ENCODE measurements at places on chromosomes 16 and 17.

- DNase-seq: no peak
Measured at GRCh38 chr17:79340333-79341221, 266.0 kb downstream of the ENGASE start.

DNA sequence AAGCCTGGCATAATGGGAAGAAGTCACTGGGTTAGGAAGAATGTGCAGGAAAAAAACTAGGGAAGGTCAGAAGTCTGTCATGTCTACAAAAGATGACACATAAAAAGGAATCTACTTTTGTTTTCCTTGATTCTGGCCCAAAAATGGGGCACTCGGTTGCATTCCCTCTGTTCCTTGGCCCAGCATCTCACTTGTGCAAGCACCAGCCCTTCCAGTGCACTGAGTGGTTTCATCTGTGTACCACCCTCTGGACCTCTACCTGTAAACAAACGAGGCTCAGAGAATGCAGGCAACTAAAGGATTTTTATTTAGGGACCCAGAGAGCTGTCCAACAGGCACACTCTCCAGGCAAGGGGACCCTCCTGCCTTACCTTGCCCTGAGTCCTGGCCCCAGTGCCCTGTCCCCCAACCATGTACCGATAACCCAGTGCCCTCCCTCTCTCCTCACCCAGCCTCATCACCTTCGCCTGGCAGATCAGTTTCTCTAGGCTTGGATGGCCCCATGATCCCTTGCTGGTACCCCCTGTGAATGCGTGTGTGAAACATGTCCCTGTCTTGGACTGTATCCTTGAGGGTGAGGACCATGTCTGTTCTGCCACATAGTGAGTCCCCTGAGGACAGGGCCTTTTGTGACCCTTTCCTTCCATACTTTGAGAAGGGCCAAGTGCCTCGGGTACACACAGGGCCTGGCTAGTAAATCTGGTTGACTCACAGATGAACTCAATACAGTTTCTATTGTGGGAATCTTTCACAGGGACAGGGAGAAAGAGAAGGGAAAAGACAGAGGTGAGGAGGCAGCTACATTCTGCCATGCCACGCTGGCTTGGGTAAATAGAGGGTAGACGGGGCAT is 13.3 kb downstream of the NXPH3 start:
- peak; percentile 86 for DNase-seq

DNA sequence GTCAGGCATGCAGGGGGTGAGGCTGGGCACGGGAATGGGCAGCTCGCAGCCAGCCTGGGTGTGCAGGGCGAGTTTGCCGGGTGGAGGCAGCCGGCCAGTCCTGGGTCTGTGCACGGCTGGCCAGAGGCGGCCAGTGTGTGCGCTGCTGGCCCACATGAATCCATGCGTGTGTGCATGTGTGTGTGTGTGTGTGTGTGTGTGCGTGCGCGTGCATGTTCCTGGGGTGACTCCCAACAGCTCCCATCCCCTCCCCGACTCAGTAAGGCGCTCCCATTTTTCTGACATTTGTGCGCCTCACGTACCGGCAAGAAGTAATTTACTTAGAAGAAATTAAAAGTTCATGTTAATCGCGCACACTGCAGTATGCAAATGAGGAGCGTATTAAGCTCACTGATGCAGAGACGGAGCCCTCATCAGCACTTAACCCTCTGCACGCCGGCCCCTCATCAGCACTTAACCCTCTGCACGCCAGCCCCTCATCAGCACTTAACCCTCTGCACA is 55.4 kb upstream of the ACSF3 start:
- no peak for DNase-seq

DNA sequence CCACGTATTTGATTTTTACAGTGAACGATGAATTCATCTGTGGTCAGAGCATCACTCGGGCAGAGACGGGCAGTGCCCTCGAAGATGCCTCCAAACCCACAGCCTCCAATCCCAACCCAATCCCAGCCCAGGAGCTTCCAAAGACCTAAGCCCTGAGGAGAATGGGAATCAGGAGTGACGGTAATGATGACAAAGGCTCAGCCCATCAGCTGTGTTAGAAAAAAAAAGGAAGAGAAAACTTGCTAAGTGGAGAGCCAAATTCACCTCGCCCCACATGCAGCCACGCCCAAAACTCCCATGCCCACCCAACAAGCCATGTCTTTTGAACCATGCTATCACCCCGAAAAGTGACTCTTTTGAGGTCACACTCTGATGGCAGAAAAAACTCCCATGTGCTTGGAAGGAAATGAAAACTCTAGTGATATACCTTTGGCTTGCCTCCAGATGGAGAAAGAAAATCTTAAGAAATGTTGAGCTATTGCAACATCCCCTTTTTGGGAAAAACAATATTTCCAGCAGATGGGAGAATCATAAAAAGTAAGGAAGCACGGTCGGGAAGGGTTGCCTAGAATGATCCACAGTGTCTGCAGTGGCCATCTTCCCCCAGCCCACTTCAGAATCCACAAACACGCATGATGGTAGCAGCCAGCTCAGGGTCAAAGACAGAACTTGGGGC is 37.7 kb downstream of the XYLT1 start:
- DNase-seq: no peak

GRCh38 chr16:27677263-27677662 is 127.3 kb downstream of the KATNIP start:
- DNase-seq: peak; percentile 34

- DNase-seq: no peak
Measured at GRCh38 chr16:2717383-2718263, 2.4 kb downstream of the PRSS27 start.

DNA sequence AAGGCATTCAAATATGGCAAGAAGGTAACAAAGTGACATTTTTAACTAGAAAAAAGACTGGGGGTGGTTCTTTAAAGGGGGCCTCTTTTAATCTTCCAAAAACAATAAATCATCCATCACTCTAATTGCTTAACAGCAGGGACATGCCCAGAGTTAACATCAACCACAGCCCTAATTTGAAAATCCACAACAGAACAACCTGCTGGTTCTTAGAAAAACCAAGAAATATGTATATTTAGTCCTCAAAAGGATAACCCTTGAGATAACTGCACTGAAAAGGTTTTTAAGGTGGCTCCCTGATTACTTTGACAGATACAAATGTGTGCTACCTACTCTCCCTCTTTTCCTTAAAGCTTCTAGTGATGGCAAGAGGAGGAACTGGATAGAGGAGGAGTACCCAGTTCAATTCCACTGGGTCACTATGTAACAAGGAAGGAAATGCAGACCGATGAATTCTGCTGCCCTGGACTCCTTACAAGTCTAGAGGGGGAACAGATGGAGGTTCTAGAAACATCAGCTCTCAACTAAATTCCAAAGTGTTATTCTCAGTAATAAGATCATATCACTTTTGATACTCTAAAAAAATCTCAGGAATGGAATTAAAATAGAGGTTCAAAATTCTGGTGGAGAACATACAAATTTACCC is 54.3 kb downstream of the N4BP1 start:
- no peak for DNase-seq

DNA sequence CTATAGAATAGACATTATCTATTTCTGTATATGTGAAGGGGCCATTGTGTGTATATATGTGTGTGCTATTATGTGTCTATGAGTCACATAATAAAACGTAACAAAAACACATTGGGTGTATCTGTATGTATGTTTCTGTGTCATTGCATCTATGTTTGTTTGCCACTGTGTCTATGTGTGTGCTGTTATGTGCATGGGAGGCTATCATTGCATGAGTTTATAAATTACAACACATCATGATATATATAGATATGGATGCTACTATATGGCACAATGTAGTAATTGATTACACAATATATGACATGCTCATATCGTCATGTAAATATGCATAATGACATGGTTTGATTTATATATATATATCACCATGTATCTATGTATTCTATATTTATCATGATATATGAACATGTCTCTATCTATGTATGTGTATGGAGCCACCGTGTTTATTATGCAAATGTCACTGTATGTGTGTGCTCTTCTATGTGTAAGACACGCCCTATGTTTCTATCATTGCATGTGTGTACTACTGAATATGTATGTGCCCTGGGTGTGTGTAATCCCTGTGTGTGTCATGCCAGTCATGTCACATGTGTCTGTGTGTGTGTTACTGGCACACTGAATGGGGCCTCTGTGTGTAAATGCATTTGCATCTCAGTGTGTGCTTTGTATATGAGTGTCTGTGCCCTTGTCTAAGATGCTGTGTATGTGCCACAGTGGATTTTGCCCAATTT is 1.4 kb upstream of the TSPOAP1 start:
- DNase-seq: no peak

DNA sequence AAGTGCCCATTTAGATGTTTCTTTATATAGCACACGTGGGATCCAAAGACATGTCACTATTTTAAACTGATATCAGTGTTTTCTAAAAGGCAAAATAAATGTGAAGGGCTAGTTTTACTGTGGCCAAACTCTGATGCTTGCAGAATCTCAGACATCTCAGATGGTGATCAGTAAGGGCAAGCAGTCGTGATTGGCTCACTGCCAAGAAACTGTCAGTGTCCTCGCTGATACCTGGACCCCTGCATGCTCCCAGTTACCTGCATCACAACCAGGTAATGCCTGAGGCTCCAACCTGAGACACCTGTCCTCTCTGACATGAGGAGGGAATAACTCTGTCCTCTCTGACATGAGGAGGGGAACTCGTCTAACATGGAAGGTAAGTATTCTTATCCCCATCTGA is 114.0 kb downstream of the SPECC1 start:
- DNase-seq: no peak

- DNase-seq: no peak
Measured at GRCh38 chr16:87569601-87570571, 32.4 kb upstream of the JPH3 start.

DNA sequence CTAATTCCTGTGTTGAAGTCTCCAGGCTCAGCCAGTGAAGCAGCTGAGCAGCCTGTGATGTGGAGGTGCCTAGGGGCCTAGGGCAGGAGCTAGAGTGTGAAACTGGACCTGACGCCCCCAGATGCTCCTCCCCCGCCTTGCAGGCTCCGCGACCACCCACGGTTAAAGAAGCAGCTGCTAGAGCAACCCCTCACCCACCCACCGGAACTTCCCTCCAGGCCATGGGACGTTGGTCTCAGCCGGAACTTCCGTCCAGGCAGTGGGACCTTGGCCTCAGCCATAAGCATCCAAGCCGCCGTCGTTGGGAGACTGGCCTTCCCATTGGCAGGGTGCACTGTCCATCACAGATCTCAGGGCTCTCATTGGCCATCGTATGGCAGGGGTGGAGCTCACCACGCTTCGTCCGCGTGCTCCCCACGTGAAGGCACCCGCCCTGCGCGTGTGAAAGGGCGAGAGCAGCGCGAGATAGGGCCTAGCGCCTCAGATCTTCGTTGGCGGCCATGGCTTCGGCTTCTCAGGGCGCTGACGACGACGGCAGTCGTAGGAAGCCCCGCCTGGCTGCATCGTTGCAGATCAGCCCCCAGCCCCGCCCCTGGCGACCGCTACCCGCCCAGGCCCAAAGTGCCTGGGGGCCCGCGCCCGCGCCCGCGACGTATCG is at the start of gene ADAD2:
ADAD2 (plus strand) TSS at position 427 of the 658 bp plus-strand sequence; CDS start at position 501, 74 bp downstream.
- DNase-seq: peak; percentile 16

GRCh38 chr17:39598047-39598481 is 9.7 kb downstream of the NEUROD2 start:
- DNase-seq: no peak

- peak; percentile 46 for DNase-seq
Measured at GRCh38 chr17:41211845-41212466, 14.5 kb upstream of the KRTAP9-2 start.

DNA sequence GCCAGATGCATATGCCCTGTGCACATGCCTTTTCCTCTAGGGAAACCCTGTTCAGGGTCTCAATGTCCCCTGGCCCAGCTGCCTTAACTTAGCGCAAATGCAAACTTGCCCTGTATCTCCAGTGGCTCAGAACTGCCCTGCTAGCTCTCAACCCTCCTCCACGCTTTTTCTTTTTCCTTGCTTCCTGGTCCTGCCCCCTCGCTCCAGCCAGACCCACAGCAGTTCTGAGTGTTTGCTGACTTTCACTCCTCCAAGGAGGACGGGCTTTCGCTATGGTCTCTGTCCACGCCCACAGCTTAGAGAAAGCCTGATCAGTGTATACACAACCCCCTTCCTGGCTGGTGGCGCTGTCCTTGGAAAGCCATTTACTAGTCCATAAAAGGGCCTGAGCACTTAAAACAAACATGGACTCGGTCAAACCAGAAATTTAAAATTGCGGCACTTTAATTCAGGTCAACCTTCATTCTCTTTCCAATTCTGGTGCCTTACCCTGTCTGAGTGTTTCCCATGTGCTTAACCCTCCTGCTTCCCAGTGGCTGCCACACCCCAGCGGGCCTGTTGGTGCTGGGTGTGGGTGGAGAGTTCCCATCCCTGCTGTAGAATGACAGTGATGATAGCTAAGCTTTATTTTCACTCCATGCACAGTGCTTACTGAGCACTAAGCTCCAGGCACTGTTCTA is 15.6 kb upstream of the TMEM98 start:
- peak; percentile 76 for DNase-seq

DNA sequence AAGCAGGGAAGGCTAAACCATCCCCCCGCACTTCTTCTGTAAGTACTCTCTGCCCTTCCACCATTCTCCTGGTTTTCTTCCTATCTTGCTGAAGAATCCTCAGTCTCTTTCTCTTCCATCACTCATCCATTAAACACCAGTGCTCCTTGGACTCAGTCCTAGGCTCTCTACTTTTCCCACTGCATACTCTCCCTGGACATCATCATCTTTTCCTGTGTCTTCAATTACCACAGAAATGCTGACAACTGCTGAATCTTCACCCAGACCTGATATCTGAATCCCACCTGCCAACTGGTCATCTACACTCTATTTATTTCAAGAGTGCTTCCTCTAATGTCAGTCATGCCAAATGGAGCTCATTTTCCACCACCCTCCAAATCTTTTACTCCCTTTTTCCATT is 53.8 kb upstream of the ARL6IP1 start:
- DNase-seq: no peak

- DNase-seq: peak; percentile 19
Measured at GRCh38 chr17:17778308-17779014, 58.3 kb downstream of the SREBF1 start.

DNA sequence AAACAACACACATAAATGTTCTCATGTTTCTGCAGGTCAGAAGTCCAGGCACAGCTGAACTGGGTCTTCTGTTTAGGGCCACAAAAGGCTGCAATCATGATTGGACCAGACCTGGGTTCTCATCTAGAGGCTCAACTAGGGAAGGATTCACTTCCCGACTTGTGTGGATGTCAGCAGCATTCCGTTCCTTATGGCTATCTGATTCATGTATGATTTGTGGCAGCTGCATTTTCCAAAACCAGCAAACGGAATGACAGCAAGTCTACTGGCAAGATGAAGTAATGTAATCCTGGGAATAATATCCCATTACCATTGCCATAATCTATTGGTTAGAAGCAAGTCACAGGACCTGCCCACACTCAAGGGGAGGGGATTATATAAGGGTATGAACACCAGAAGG is 22.1 kb downstream of the CEP112 start:
- DNase-seq: no peak

DNA sequence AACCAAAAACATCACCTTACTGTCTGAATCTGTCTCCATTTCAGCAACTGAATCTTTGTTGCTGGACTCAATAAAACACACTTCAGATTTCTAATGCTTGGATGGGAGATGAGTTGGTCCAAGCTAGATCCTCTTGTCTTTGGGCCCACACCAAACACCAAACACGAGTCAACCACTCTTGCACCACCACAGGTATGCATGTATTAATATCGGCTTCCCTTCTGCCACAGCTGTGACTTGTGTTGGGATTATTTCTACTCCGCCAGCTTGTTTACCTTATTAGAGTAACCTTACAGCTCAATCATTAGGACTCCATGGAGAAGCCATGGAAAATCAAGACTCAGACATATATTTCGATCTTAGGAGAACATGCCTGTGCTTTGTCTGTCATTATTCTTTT is 49.9 kb downstream of the XYLT1 start:
- DNase-seq: no peak

All from fibroblast of skin of back (primary cell).